CD8-positive, alpha-beta memory T cell (primary cell): ENCODE measurements at places on chromosomes 5 and 9.

- DNase-seq = no peak
Measured at GRCh38 chr5:108003178-108003577, 332.4 kb upstream of the EFNA5 start.

DNA sequence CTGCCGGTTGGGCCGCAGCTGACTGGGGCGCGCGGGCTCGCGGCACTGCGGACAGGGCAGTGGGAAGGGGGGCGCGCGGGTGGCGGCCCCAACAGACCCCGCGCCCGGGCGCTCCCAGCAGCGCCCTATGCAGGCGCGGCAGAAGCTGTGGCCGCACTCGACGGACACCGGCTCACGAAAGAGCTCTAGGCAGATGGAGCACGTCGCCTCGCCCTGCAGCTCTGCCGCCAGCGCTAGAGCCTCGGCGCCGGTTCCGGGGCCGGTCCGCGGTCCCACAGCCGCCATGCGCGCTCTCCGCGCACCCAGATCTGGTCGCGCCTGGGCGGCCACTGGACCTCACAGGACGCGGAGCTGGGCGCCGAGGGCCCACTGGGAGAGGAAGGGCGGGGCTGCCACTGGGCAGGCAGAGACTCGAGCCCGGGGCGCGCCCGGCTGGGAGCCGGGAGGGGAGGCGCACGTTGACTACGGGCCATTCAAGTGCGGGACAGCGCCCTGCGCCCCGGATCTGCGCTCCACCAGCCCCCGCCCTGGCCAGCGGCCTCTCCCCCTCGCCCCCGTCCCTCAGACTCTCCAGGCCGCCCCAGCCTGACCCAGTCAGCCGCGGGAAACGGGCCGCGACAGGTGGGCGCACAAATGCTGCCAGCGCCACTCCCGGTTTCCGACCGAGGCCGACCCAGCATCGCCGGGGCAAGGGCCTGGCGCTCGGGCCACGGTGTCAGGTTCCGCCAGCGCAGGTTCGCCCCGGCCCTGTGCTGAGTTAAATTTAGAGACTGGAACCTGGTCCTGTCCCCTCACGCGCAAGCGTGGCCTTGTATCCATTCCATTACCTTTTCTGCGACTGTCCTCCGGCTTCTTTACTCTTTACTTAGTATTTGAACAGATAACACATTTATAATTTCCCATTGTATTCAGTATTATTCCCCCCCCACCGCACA is at the start of gene TRIM7:
Gene TRIM7, minus strand, starts transcription at position 371 of the 935 bp plus-strand sequence. Its CDS starts 86 bp downstream, at position 285.
- DNase-seq = no peak

DNA sequence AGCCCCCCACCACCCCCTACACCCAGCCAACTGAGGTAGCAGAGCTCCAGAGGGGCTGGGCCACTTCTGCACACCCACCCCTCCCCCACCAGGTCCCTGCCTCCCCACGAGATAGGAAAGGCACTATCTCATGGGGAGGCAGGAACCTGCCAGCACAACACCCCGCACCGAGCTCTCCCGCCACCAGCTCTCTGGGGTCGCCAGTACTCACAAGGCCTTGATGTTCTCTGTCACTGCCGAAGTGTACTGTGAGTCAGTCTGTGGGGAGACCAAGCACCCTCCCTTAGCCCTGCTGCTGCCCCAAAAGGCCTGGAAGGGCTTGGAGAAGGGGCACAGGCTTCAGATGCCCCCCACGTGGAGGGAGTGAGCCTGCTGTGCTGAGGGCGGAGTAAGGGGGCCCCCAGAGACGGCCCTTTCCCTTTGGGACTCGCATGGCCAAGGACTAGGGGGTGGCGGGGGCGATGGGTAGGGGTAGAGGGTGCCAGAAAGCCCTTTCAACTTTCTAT is 5.9 kb downstream of the MGAT4B start:
- no peak for DNase-seq

DNA sequence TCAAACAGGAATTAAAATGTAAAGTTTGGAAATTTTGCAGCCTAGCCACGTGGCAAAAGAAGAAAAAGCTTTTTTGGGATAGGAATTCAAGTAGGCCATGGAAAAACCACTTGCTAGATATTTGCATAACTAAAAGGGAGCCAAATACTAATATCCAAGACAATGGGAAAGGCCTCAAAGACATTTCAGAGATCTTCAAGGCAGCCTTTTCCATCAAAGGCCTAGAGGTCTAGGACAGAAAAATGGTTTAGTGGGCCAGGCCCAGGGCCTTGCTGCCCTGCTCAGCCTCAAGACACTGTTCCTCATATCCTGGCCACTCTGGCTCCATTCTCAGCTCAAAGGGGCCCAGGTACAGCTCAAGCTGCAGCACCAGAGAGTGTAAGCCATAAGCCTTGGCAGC is 265.9 kb upstream of the RPS23 start:
- DNase-seq = no peak

DNA sequence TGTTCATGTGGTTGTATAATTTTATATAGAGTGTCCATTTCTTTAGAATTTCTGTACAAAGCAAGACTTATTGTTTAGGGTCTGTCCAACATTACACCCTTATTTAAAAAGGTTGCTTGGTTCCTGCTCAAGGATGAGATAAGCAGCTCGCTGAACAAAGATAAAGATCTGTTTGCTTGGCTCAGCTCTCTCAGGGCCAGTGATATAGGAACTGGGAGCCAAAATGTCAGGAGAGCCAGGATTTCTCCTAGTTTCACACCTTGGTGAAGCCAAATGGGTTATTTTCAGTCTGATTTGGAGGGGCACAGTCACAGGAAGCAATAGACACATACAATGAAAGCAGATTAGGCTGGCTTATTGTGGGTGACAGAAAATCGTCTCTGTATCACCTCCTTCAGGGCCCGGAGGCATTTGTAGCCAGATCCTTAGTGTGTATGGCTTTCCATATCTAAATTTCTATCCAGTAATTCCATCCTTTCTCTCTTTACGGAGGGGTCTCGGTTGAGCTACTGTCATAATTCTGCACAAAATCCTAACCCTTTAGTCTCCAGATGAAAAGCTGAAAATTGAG is 396.4 kb downstream of the TMEM232 start:
- DNase-seq = no peak

DNA sequence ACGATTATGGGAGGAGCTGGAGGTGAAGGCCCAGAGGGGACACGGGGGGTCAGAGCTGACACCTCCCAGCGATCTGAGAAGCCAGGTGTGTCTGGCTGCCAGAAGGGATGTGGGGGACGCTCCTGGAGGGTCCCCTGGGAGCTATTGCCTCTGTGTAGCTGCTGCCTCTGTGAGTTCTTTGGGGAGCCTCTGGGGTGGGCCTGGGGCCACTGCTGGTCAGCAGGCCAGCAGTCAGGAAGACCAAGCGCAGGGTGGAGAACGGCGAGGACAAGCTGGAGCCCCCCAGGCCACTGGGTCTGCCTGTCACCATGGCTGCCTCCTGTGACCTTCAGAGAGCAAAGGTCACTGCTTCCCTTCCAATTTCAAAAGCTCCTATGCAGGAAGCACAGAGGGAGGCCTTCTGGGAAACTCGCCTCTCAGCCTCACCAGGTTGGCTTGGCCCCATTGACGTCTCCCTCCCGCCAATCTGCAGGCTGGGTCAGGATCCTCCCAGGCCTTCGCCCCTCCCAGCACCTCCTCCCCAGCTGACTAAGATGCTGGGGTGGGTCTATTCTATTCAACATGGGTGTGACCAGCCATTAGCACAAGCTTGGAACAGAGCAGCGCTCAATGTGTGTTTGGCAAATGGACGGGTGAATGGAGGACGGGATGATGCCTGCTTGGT is 126.4 kb downstream of the GAPVD1 start:
- DNase-seq = no peak

GRCh38 chr9:87859137-87859536 is 23.5 kb upstream of the SPATA31E1 start:
- DNase-seq = no peak
